ENCODE measurements at places on chromosomes 1 and 21.

GRCh38 chr1:178509414-178510007, 3.4 kb upstream of the TEX35 start:
- no peak for DNase-seq

- no peak for DNase-seq
These were observed 213.7 kb downstream of the LRRC40 start for GRCh38 chr1:69991644-69992043.

GRCh38 chr1:104322131-104322530, 572.4 kb downstream of the AMY1C start:
- no peak for DNase-seq

DNA sequence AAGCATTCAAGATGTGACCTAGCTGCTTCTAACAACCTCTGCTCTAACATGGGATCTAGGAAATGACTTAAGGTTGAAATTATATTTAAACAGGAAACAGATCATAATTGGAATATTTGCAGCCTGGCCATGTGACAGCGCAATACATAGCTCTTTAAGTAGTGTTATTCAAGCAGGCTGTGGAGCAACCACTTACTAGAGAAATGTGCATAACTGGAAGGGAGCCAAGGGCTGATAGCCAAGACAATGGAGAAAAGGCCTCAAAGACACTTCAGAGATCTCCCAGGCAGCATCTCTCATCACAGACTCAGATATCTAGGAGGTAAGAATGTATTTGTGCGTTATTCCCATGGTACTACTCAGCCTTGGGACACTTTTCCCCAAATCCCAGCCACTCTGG, 823.0 kb upstream of the PRMT6 start:
- no peak for DNase-seq
